ENCODE measurements at places on chromosomes 7 and 10.

- DNase-seq = no peak
Measured at GRCh38 chr10:113493195-113493594, 59.7 kb upstream of the HABP2 start.

- DNase-seq = no peak
Measured at GRCh38 chr10:114335614-114336013, 68.7 kb downstream of the AFAP1L2 start.

- no peak for DNase-seq
Measured at GRCh38 chr7:21142081-21142480, 285.8 kb upstream of the SP4 start.

DNA sequence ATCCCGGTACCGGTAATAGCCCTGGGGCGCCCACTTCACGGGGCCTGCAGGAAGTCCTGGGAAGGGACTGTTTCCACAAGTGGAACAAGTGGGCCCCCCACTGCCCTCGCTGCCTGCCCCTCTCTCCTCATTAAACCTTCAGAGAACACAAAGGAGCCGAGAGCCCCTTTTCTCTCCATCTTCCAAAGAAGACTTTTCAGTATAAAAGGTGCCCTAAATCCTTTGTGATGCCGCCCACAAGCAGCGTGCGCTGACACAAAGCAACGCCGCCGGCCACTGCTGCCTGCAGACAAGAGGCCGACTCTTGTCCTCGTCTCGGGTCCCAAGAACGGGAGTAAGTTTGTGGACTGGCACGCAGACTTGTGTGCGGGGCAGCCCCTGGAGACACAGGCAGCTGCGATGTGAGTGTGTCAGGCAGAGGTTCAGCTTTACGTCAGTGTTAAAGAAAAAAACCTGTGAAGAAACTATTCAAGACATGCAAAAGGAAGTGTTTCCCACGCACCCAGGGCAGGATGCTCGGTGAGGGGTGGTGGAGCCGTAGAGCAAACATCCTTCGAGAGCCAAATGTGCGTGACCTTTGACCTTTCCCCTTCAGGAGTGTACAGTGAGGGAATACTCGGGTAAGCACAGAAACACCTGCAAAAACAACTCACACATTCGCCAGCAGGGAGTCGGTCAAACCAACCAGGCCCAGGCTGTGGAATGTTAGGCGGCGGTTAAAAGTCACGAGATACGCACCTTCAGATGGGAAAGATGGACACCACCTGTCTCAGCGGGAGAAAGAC lies 118.2 kb downstream of the VIPR2 start:
- DNase-seq = no peak

DNA sequence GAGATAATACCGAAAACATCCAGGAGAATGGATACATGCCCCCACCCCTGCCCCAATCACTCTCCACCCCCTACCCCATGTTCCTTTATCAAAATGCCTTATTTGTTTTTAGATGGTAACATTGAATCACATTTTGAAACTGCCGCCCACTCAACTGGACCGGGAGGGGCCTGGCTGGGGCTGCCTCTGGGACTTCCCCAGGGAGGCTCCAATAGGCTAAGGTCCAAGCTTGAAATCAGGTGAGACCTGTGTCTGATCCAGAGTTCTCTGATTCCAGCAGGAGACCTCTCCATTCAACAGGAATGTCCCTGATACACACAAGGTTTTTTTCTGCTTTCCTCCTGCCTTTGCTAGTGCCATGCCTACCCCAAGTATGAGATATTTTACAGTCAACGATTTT lies 43.8 kb upstream of the ACSL5 start:
- no peak for DNase-seq

DNA sequence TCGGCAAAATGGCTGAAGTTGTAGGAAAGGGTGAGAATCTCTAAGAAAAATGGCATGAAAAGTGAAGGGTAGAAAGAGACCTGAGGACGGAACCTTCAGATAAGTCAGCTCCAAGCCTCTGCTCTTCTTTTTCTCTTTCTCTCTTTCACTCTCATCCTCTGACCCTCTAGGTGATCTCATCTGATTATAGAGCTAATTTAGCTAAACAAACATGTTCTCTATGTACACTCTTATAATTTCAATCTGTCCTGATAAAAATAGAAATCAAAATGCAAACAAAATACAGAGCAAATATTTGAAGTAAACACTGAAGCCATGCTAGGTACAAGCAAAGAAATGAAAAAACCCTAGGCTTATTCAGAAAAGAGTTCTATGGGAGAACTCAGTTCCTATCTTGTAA lies 14.4 kb upstream of the CUBN start:
- no peak for DNase-seq

- DNase-seq = no peak
Measured at GRCh38 chr10:3749011-3749410, 36.0 kb downstream of the KLF6 start.
